ENCODE measurements at places on chromosomes 11 and 22.

- no peak for DNase-seq
Observed at GRCh38 chr22:48310289-48310688, 1517.4 kb downstream of the BRD1 start.

- no peak for DNase-seq
Observed at GRCh38 chr11:46655631-46656030, 38.3 kb downstream of the ATG13 start.

GRCh38 chr11:28347371-28347770, 239.2 kb downstream of the METTL15 start:
- no peak for DNase-seq

- peak; percentile 8 for DNase-seq
Observed at GRCh38 chr22:41857155-41857859, 24.4 kb downstream of the SREBF2 start.

DNA sequence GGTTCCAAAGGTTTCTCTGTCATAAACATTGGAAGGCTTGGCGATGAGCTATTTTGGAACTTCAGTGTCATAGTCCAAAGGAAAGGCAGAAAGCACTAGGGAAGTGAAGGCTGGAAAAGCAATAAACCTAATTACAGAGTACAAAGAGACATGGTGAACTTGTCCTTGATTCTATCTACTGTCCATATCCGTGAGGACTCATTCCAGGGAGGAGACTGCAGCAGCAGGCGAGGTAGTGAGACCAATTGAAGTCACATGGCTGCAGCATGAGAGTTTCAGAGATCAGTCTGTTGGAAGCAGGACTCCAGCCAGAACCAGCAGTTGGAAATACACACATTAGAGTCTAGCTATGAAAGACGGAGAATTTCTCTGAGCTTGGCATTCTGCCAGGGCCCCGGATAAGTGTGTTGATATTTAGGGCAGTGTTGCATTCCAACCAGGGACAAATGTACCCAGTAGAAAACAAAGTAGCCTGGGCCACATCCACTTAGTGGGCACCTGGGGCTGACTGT, 54.1 kb upstream of the ARHGAP42 start:
- DNase-seq = no peak

DNA sequence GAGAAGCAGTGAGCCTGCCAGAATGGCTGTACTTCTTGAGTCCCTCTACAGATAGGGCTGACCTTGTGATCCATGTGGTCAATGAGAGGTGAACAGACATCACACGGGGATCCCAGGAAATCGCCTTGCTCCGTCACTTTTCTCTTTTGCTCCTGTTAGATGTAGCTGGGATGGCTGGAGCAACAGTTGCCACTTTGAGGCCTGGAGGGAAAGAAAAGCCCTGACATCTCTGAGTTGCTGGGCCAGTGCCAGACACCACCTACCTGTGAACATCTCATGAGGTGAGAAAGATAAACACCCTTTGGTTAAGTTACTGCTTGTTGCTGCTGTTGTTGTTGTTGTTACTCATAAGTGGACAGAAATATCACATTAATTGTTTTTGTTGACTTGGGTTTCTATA, 840.3 kb downstream of the TBC1D22A start:
- no peak for DNase-seq
